GM12891 (cell line): ENCODE measurements at places on chromosomes 4 and X.

DNA sequence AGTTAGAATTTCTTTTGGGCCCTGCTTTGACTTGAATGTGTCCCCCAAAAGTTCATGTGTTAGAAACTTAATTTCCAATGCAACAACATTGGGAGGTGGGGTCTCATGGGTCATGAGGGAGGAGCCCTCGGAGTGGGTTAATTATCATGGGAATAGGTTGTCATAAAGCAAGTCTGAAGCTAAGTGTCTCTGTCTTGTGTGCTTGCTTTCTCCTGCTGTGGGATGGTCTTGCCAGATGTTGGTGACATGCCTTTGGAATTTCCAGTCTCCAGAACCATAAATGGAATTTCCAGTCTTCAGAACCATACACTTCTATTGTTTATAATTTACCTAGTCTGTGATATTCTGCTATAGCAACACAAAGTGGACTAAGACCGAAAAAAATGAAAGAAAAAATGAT is 71.6 kb downstream of the RASL11B start:
- DNase-seq = no peak

- no peak for DNase-seq
Measured at GRCh38 chr4:98720871-98721480, 62.6 kb upstream of the TSPAN5 start.

DNA sequence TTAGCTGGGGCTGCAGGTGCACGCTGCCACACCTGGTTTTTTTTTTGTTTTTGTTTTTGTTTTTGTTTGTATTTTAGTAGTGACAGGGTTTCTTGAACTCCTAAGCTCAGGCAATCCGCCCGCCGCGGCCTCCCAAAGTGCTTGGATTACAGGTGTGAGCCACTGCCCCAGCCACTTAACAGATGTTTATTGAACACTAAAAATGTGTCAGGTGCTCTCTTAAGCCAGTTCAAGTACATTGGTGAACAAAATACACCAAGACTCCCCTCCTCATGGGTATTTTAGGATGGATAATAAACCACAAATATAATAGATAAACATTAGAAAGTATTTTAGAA is 69.9 kb downstream of the TRAPPC11 start:
- no peak for DNase-seq

- DNase-seq = no peak
Measured at GRCh38 chr4:32207456-32207855, 1487.3 kb downstream of the PCDH7 start.

- no peak for DNase-seq
Measured at GRCh38 chr4:124334119-124334518, 378.4 kb downstream of the ANKRD50 start.

GRCh38 chr4:142128529-142128928 is 492.1 kb downstream of the IL15 start:
- no peak for DNase-seq

DNA sequence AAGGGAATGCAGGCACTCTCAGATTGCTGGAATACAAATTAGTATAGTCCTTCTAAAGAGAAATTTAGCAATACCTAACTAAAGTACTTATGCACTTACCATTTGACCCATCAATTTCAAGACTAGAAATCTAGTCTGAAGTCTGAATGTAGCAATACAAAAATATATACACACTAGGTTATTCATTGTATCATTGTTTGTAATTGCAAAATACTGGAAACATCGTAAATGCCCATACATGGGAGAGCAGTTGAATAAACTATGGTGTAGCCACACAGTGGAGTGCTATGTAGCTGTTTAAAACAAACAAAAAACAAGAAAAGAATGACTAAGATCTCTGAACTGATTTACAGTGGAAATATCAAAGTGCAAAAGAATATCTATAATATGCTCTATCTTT is 346.4 kb downstream of the ZNF674 start:
- no peak for DNase-seq

GRCh38 chr4:152206185-152206584 is 329.7 kb downstream of the FBXW7 start:
- DNase-seq = no peak

GRCh38 chr4:54157606-54158005 is 57.6 kb downstream of the GSX2 start:
- DNase-seq = no peak
